EH (cell line): ENCODE measurements at places on chromosomes 3 and 15.
A peak's percentile ranks its signal among the peaks of the same experiment; 100 is the strongest.

- DNase-seq: peak; percentile 94
Observed at GRCh38 chr15:39919748-39920509, at the start of gene GPR176. TSS of gene GPR176 (minus strand) at chr15:39920266. CDS start at chr15:39920026, 240 bp downstream.

DNA sequence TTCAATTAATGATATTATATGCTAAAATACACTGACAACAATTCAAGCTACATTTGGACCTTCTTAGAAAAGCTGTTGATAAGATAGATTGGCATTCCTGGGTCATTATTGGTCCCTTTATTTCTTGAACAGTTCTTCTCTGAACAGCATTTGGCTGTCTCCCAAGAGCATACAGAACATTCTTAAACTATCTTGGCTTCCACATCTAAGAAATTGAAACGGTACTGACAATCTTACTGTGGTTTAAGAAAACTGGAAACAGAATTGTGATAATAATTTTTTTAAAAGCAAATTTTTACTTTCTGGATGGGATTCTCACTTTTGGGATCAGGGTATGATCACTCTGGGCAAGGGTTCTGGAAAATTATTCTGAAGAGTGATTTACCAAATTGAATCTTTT is 161.7 kb upstream of the ZNF385D start:
- DNase-seq: peak; percentile 55

DNA sequence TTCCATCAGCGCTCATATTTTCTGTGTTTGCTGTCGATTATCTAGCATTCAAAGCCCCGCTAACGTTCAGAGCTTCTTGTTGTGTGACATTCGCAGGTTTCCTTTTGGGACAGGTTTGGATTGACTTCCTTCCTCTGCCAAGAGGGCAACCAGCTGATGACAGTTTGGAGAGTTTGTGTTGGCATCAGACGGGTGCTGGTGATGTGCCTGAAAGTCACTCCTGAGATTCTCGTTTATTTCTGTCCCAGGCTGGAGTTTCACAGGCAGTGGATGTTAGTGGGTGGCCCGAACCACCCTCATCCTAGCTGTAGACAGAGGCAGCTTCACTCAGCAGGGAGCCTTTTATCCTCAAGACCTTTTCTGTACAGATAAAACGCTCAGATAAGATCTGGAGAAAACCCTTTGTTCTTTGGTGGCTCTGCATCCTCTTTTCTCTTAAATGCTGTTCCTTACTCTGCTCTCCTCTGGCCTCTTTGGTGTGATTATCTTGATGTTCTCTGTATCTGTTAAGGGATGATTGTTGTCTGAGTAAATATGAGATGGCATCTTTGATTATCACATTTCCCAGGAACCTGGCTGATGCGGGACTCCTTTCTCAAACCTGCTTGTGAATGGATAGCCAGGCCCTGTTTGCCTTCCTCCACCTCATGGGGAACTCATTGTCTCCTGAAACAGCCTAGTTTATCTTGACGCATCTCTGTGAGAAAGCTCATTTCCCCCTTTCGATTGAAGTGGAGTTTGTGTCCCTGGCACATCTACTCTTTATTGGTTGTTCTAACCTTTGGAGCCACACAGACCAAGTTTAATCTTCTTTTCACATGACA is 35.9 kb downstream of the CGNL1 start:
- DNase-seq: no peak

DNA sequence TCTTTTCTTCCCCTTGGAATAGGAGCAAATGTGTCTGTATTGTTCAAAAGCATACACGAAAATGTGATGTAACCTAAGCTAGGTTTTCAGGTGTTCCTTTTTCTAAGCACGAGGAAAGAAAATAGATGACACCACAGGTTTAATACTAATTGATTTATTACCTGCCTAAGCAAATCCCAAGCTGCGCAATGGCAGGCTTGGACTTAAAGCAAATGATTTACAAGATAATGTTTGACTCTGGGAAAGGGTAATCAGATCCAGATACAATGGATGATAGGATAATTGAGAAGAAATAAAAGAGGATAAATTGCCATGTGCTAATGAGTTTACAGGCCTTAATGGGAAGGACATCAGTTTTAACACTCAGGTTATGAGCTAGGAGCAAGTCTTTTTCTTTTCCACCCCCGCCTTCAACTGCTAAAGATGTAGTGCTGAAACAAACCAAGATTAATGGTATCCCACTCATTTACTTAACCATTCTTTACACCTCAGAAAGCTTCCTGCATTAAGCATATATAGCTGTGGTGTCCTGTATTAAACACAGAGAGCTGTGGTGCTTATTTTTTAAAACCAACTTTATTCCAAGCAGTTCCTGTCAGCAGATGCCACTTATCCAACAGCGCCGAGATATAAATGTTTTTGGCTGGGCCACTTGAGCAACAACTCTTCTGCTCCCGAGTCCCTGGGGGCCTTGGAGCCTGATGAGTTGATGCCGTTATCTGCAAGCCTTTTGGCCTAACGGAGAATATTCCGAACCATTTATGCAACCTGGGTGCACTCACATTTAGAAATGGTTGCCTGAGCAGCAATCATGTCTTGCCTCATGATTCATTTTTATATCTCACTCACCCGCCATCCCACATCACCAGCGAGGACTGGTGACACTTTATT is 205.5 kb downstream of the MECOM start:
- DNase-seq: no peak

DNA sequence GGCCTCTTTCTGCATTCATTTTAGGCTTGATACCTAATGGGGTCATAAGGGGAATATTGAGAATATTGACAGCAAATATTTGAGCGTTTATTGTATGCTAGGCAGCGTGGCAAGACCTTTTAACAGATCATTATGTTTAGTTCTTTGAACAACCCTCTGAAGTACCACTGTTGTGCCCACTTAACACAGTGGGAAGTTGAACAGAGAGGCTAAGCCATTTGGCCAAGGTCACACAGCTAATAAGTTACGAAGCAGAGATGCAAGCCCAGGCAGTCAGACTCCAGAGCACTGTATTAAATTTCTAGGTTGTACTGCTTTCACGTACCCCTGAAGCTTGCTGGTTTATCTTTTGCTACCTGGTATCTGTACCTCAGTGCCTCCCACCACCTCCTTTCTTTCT is 1.1 kb downstream of the RAB7A start:
- DNase-seq: no peak

DNA sequence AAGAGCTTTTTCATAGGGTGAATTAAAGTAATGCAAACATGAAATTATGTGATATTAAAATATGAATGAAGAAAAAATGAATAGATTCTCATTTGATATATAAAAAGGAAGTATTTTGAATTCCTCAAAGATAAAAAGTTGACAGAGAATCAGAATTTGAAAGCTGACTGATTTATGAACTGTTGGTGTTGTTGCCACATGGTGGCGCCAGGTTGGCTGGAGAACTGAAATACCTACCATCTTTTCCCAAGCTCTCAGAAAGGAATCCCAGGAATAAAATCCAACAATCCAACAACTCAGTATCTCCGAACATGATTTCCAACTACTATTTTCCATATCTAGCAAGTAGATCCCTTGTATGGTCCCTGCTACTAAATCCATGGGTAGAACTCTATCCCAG is 3.1 kb downstream of the MYRIP start:
- DNase-seq: peak; percentile 10

GRCh38 chr3:174846055-174846454 is 13.1 kb upstream of the NAALADL2 start:
- DNase-seq: no peak

DNA sequence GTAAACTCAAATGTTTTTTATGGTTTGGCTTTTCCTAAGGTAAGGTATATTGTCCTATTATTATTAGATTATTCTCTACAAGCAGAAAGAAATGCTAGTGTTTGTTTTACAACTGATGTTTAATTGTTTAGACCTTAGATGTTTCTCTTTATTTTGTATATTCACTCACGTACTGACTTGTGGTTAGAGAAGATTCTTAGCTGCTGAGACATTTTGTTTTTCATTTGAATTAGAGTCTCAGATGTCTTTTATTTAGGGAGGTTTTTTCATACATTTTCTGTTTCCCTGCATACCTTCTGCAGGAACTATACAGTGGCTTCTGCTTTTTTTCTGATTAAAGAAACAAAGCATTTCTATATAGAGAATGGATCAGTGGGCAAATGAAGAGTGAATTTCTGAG is 110.9 kb downstream of the MYRIP start:
- peak; percentile 37 for DNase-seq

- peak; percentile 8 for DNase-seq
Observed at GRCh38 chr15:36888011-36888992, 212.0 kb downstream of the MEIS2 start.

GRCh38 chr3:174023421-174023820 is 625.9 kb downstream of the NLGN1 start:
- DNase-seq: peak; percentile 16

GRCh38 chr3:120145542-120146285 is 51.5 kb upstream of the GSK3B start:
- DNase-seq: peak; percentile 86

DNA sequence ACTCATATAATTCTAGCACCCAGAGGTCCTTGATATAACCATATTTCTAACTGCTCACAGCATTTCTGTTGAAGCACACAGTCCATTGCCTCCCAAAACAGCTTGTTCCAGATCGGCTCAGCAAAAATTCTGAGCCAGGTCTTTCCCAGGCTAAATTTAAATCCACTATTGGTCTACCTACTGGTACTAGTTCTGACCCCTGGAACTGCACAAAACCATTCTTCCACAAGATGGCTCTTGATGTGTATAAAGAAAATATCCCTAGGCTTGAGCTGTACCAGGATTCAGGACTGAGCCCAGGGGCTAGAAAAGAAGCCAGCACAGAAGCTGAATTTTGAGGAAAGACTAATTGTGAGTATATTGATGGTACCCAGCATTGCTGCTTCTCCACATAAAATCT is 75.4 kb upstream of the ABHD17C start:
- DNase-seq: peak; percentile 53

- DNase-seq: no peak
Observed at GRCh38 chr3:28124882-28125281, 116.5 kb upstream of the CMC1 start.

- DNase-seq: peak; percentile 13
Observed at GRCh38 chr15:73344056-73344455, 24.7 kb downstream of the HCN4 start.

- no peak for DNase-seq
Observed at GRCh38 chr3:145519398-145520047, 641.5 kb downstream of the PLOD2 start.

GRCh38 chr15:72196409-72197040 is 1.1 kb downstream of the GRAMD2A start:
- DNase-seq: peak; percentile 28

DNA sequence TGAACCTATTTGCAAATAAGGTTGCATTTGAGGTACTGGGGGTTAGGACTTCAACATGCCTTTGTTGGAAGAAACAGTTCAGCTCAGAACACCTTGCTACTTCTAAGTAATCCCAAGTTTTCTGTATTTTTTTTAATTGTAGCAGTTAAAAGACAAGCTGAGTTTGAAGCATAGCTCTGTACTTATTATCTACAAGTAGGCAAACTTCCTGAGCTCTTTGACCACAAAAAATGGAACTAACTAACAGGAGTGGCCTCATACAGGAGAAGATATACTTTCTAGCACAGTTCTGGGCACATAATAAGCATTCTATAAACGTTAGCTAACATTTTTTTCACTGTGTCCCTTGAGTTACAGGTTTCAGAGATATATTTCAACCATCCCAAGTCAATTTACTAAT is 159.2 kb downstream of the CHST2 start:
- DNase-seq: no peak

GRCh38 chr3:185534511-185534910 is 17.9 kb downstream of the LIPH start:
- peak; percentile 14 for DNase-seq

DNA sequence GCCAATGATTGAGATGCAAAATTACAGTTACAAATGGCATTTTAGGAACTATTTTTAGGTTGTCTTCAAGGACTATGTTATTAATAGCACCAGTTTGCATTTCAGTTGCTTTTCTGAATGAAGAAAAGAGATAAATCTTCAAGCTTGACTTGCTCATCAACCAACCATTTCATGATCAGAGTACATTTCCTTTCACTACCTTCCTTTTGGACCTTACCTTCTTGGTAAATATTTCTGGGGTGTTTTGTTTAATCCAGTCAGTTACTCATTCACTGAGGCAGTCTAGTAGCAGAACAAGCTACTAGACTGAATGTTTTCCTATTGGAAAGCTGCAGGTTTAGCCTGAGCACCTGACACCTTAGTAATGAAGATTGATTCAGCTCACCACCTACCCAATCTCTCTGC is 8.2 kb downstream of the SLC27A2 start:
- no peak for DNase-seq

DNA sequence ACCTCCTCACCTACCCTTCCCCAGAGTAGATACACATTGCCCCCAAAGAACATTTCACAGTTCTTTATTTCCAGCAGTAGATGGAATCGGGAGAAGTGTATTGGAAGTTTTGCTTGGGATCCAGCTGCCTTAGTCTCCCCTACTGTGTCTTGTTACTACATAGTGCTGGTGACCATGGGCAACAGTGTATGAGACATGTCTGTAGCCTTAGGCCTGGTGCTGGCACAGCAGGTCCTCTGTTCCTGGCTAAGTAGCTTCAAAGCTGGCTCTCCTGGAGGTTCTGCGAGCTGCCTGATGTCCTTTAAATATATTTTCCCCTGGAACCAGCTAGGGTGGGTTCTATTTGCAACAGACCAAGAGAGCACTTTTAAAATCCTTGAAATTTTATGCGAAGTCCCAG is 174.7 kb downstream of the THSD4 start:
- DNase-seq: no peak

DNA sequence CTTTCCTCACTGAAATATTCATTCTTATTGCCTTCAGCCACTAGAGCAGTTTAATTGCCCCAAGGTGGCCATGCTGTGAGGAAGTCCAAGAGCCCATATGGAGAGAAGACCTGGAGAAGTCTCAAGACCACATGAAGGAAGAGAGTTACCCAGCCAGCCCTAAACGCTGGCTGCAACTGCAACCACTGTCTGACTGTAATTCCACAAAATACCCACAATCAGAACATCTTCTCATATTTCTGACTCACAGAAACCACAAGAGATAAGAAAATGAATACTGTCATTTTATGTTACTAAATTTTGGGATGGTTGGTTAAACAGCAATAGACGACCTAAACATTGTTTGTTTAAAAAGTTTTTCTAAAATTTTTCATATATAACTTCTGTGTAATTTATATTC is 14.7 kb upstream of the SST start:
- DNase-seq: peak; percentile 64

DNA sequence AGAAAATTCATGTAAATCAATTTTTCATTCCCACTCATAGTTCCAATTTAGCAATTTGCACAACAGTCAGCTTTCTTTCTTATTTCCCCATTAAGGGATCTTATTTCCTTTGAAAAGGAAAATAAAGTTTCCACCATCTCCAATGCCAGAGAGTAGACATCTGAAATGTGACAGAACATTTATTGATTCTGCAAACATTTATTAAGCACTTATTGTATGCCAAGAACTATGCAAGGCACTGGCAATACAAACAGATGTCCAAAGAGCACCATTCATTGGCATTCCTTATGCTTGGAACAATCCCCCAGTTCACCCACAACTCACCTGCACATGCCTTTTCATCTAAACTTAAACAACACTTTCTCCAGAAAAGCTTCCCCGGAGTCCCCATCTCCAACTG is 2.5 kb upstream of the TFDP2 start:
- no peak for DNase-seq
